Thymus (tissue), 14 donors: ENCODE measurements at places on chromosomes 5 and 9. TPM values are rescaled to one million over a fixed set of nuclear protein-coding genes. Genes with fewer than 3 reads are reported as not detected.

DNA sequence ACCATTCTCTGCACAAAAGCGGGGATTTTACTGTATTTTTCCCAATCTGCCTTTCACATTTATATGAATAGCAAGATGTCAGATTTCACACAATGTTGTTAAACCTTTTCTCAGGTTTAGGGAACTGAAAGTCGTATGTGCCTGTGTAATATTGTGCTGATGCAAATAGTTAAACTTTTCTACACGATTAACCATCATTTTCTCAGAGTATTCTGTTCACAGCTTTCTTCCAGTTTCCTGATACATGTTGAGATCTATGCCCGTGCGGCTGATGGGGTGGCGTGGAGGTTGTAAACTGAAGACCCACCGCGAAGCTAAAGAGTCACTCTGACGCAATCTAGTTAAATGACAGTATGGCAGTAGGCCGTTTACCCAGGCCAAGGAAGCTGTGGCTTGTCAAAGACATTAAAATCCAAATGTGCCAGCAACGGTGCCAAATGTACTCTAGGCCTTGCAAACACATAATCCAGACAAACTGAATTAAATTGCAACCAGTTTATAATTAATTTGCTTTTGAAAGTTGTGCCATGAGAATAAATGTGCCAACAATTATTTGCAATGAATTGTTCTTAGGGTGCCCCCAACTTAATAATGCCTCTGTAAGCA is 145.7 kb downstream of the EBF1 start:
- no peaks in the 10 kb centered on the region for H3K36me3 ChIP-seq
- H3K27me3 ChIP-seq: no peaks in the 10 kb centered on the region
- DNase-seq: no peak
- H3K4me3 ChIP-seq: no peak overlapping the region
- no peak overlapping the region for H3K27ac ChIP-seq

The ORM2 gene
- 1.1 TPM for polyA plus RNA-seq

- no peaks in the 10 kb centered on the region for H3K4me1 ChIP-seq
- no peaks in the 10 kb centered on the region for H3K27me3 ChIP-seq
- no peak overlapping the region for H3K27ac ChIP-seq
- no peak overlapping the region for H3K4me3 ChIP-seq
- no peaks in the 10 kb centered on the region for H3K36me3 ChIP-seq
These were observed 109.6 kb downstream of the DMAC1 start for GRCh38 chr9:7690014-7690413.

The LHX3 gene
- 0.23 TPM for polyA plus RNA-seq

The MED27 gene
- polyA plus RNA-seq: 27.2 TPM

The TRUB2 gene
- 14.9 TPM for polyA plus RNA-seq

The GPR150 gene
- polyA plus RNA-seq: 0.89 TPM

The MPDZ gene
- polyA plus RNA-seq: 9.9 TPM

DNA sequence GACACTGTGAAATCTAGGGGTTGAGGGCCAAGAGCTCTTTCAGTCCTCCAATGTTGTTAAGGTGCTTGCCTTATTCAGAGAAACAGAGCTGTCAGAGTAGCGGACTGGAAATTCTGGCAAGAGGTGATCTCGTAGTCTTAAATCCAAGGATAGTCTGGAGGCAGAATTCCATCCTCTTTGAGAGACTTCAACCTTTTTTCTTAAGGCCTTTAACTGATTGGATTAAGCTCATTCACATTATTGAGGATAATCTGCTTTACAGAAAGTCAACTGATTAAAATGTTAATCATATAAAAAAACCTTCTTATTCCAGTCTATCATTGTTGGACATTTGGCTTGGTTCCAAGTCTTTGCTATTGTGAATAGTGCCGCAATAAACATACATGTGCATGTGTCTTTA is 243.1 kb upstream of the COX7C start:
- no peaks in the 10 kb centered on the region for H3K4me1 ChIP-seq
- H3K4me3 ChIP-seq: no peak overlapping the region
- no peaks in the 10 kb centered on the region for H3K36me3 ChIP-seq
- no peak for DNase-seq
- no peak overlapping the region for H3K27ac ChIP-seq

The HOMER1 gene
- 2.0 TPM for polyA plus RNA-seq

- H3K27me3 ChIP-seq: no peaks in the 10 kb centered on the region
- no peak overlapping the region for H3K27ac ChIP-seq
- no peak overlapping the region for H3K4me3 ChIP-seq
- no peaks in the 10 kb centered on the region for H3K36me3 ChIP-seq
- H3K4me1 ChIP-seq: no peaks in the 10 kb centered on the region
These were observed 123.9 kb downstream of the SLIT3 start for GRCh38 chr5:169176709-169177694.

GRCh38 chr9:78439866-78440830 is 143.2 kb downstream of the PSAT1 start:
- no peaks in the 10 kb centered on the region for H3K4me1 ChIP-seq
- no peak for DNase-seq
- H3K27me3 ChIP-seq: peaks cover 9% of the 10 kb centered on the region
- H3K4me3 ChIP-seq: no peak overlapping the region
- no peaks in the 10 kb centered on the region for H3K36me3 ChIP-seq
- H3K27ac ChIP-seq: no peak overlapping the region

DNA sequence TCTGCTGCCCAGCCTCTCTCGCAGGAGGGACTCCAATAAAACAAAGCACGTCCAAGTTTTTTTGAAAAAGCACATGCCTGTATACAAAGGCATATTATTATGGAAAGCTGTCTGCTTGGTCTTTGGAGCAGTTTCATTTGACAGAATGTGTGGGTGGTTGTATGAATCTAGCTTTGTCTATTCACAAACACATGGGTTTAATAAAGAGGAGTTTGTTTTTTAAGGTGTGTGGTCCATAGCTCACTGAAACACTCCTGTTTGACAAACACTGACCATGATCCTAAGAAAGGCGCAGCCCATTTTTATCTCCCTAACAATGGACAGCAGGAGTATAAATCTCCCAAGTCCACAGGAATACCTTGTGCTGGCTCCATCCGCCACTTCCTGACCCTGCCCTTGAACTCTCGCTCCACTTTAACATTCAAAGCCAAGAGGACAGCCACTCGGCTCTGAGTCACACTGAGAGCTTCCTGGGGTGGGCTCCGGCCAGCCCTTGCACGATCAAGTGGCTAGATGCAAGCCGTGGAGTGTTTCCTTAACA is 371.9 kb downstream of the EBF1 start:
- no peaks in the 10 kb centered on the region for H3K36me3 ChIP-seq
- no peaks in the 10 kb centered on the region for H3K27me3 ChIP-seq
- H3K4me3 ChIP-seq: no peak overlapping the region

GRCh38 chr9:2260417-2261306 is 245.5 kb downstream of the SMARCA2 start:
- H3K4me1 ChIP-seq: no peaks in the 10 kb centered on the region
- H3K27ac ChIP-seq: no peak overlapping the region
- no peaks in the 10 kb centered on the region for H3K27me3 ChIP-seq
- DNase-seq: no peak

DNA sequence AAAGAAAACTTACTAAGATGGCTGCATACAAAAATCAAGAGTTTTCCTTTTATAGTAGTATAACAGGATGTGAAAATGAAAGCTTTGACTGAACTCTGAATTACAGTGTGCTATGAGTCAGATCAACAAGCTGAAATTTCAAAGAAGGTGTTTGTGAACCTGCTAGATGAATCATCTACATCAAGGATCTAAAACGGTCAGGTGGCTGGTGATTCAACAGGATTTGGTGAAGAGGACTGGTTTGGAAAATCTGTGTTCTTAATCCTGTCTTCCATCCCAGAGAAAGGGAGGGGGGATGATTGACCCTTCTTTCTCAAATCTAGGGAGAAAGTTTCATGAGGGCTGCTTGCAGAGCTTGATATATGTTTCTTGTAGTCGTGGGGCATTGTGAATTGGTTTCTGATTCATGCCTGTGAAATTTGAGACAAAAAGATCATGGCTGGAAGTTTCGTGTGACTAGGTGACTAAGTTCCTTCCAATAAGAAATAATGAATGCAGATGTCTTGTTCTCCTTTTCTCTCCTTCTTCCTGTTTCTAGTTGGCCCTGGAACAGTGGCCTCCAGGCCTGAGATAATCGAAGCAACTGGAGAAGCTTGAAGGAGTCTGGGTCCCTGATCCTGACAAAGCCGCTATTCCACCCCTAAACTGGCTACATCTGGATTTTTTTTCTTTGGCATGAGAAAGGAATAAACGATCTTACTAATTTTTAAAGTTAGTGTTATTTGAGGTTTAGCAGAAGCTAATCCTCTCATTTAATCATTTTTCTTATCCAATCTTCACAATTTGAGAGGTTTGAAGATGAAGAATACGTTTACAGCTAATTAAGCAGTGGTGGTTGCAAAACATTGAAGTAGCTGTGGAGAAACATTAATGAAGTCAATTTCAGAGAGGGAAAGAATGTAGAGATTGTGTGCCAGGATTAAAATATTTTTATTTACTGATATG is 67.2 kb downstream of the MRPS30 start:
- H3K4me3 ChIP-seq: no peak overlapping the region
- H3K4me1 ChIP-seq: no peaks in the 10 kb centered on the region
- no peaks in the 10 kb centered on the region for H3K27me3 ChIP-seq
- no peak overlapping the region for H3K27ac ChIP-seq
- no peak for DNase-seq
